ENCODE measurements at places on chromosomes 7 and 10. TPM values are rescaled to one million over a fixed set of nuclear protein-coding genes. Genes with fewer than 3 reads are reported as not detected.

Gene NPS
- not detected for total RNA-seq

Gene GPC2
- 13.9 TPM for total RNA-seq

Gene HECW1
- not detected for total RNA-seq

Gene LIPJ
- not detected for total RNA-seq

Gene AKR1D1
- not detected for total RNA-seq

Gene RBM28
- 37.3 TPM for total RNA-seq

Gene SHTN1
- total RNA-seq, result 0.45 TPM

Gene MYOF
- total RNA-seq, result 2.7 TPM

Gene ABCB1
- total RNA-seq, result 2.7 TPM

Gene LSM8
- 47.2 TPM for total RNA-seq

Gene VIPR2
- not detected for total RNA-seq

Gene FLNC
- not detected for total RNA-seq

Gene USP6NL
- 3.1 TPM for total RNA-seq

Gene VSIR
- total RNA-seq, result 148 TPM

Gene TAS2R5
- total RNA-seq, result 1.2 TPM

Gene SVIL
- total RNA-seq, result 22.6 TPM

Gene ITIH5
- not detected for total RNA-seq

Gene NODAL
- not detected for total RNA-seq

Gene CHN2
- total RNA-seq, result 2.4 TPM

Gene CCDC172
- not detected for total RNA-seq

Gene PALD1
- 1.5 TPM for total RNA-seq

Gene HMX3
- total RNA-seq, result not detected

Gene OR2A5
- total RNA-seq, result not detected

Gene MMD2
- not detected for total RNA-seq
